Right renal pelvis (tissue), 4 donors: ENCODE measurements at places on chromosomes 12 and 14.

DNA sequence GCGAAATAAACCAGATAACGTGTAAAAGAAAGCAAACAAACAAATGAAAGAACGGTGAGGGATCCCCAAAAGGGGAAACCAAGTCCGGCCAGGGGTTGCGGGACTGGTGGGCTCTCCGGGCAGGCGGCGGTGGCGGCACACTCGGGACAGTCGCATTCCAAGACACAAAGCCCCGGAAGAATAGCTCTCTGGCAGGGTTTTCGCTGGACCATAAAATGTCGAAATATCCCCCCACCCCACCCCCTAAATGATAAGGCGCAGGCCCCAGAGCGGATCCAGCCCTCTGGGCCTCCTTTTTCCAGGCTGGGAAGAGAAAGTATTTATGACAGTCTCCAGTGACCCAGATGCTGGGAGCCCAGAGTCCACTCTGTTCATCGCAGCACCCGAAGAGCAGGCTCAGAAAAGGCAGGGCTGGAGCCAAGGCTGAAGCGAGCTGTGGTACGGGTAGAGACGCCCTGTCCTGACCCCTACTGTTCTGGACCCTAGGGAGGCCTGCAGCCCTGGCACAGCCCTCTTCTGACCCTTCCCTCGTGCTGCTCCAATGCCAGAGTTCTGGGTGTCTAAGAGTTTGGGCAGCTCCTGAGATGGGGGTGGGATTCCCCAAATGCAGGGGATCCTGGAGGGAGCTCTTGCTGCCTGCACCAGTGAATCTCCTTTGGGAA, 2.1 kb upstream of the HOXC8 start:
- no peak for DNase-seq

GRCh38 chr14:60722107-60722356, 2.1 kb downstream of the SIX4 start:
- no peak for DNase-seq

DNA sequence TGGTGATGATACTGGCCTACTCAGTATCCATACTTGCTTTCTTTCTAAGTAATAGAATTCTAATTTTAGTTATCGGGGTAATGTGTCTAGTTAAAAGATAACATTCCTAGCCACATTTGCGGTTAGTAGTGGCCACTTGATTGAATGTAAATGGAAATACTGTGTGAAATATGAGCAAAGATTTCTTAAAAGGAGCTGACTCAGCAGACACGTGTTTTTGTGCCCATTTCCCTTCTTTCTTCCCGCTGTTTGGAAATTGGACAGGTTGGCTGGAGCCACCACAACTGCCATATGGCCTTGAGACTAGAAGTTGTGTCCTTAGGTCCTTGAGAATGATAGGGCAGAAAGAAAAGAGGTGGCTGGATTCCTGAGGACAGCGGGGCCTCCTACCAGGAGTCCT, 19.8 kb upstream of the DCD start:
- no peak for DNase-seq

DNA sequence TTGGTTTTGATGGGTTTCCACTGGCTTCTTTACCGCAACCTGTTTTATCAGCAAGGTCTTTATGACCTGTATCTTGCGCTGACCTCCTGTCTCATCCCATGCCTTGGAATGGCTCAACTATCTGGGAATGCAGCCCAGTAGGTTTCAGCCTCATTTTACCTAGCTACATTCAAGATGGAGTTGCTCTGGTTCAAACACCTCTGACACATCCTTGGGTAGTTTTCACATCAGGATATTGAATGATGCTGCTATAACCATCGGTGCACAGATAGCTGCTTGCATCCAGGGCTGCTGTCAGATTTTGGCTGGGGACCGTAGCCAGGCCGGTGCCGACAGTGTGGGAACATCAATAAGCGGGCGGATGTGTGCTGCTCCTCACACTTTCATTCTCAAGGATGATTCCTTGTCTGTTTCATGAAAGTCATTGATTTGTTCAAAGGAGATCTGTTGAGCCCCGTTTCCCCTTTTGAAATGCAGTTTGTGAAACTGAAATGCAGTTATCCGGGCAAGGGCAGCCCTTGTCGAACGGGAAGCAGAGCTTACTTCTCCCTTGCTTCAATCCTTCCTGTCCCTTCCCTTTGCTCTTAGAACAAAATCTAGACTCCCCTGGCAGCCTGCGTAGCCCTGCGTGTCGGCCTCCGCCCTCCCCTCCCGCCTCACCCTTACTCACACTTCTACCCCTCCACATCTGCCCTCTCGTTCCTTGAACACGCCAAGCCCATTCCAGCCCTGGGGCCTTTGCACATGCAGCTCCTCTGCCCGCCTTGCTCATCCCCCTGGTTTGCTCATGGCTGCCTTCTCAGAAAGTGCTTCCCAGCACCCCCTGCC, 49.2 kb upstream of the NCOR2 start:
- no peak for DNase-seq

DNA sequence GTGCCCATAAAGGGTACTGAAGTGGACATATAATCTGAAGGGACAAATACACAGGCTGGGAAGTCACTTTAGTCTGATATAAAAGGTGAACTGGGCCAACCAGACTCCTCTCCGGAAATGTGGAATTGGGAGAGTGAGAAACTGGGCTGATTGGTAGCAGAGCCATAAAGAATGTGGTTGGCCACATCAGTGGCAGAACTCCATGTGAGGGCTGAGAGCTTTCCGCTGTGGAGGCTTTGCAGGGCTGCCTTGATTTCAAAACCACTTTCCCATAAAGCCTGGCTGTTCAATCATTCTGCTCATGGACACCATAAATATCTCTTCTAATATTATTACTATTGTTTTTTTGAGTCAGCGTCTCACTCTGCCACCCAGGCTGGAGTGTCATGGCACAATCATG, 220.3 kb downstream of the MON2 start:
- no peak for DNase-seq

GRCh38 chr12:57460841-57461275, 1.3 kb downstream of the GLI1 start:
- no peak for DNase-seq

GRCh38 chr12:110073049-110073831, 24.9 kb upstream of the C12orf76 start:
- DNase-seq: no peak

- no peak for DNase-seq
Observed at GRCh38 chr12:119369907-119370546, 35.5 kb downstream of the CCDC60 start.

- DNase-seq: no peak
Observed at GRCh38 chr12:94631058-94631457, 19.3 kb downstream of the TMCC3 start.

- DNase-seq: no peak
Observed at GRCh38 chr12:11067514-11067913, 5.4 kb upstream of the TAS2R46 start.

DNA sequence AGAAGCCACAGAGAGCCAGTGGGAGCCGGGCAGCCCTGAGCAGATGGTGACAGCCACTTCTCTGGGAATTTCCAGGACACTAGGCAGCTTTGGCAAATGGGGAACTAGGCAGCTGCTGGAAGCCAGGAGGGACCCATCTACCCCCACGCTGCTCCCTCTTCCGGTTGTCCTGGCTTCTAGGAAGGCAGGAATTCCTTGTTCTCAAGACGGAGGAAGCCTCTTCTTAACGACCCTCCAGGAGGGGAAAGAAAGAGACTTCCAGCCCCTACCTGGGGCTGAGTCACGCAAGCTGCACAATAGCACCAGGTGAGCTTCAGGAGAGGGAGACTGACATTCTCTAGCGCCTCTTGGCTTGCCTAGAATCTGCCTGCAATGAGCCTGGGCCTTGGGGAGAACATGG, 141.5 kb downstream of the ANO2 start:
- no peak for DNase-seq

GRCh38 chr12:70272510-70272909, 29.3 kb downstream of the CNOT2 start:
- DNase-seq: no peak

DNA sequence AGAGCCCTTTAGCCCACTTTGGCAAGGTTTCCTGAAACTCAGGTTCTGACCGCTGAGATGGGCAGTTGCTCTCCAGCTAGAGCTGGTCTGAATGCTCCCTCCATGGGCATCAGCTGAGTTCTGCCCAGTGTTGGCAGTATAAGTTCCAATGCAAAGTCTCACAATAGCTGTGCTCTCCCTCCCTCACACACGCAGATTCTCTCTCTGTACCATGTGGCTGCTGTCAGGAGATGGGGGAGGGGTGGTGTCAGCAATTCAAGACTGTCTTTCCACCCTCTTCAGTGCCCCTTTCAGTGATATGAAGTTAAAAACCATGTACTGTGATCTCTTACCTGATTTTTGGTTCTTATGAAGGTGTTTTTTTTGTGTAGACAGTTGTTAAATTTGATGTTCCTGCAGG, 164.3 kb upstream of the PLEKHA5 start:
- DNase-seq: no peak

- no peak for DNase-seq
Observed at GRCh38 chr12:94596596-94596995, 53.8 kb downstream of the TMCC3 start.

- DNase-seq: no peak
Observed at GRCh38 chr14:89486505-89486904, 69.5 kb upstream of the FOXN3 start.

DNA sequence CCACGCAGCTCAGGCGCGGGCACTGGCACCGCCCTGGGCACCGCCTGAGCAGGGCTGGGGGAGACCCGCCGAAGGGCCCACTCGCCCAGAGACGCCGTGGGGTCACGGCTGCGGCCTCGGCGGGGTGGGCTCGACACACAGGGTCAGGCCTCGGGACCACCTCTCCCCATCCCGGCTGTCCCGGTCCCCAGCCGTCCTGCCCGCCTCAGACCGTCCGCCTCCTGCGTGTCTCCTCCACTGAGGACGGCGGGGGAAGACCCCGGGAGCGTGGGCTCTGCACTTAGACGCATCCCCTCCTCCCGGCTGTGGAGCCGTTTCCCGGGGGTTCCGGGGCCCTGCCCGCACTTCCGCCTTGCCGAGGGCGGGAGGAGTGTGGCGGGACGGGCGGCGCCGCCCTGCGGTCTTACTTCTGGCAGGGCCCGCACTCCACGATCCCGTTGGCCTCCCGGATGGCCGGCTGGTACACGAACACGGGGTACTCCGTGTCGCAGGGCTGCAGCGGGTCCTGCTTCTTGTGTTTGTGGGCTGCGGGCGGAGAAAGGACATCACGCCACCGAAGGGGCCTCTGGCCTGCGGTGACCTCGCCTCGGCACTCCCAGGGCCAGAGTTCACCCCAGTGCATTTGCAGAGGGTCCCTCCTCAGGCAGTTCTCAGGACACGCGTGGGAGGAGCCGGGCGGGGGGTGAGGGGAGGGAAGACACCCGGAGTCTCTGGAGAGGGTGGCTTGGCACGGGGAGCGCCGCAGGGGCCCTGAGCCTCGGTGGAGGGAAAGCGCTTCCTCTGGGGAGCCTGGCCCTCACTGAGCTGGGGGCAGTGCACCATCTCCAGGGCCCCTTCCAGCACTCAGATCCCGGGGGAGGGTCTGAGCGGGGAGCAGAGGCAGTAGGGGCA, 23.1 kb upstream of the LRTM2 start:
- no peak for DNase-seq

GRCh38 chr12:77594366-77594765, 236.3 kb upstream of the NAV3 start:
- no peak for DNase-seq

DNA sequence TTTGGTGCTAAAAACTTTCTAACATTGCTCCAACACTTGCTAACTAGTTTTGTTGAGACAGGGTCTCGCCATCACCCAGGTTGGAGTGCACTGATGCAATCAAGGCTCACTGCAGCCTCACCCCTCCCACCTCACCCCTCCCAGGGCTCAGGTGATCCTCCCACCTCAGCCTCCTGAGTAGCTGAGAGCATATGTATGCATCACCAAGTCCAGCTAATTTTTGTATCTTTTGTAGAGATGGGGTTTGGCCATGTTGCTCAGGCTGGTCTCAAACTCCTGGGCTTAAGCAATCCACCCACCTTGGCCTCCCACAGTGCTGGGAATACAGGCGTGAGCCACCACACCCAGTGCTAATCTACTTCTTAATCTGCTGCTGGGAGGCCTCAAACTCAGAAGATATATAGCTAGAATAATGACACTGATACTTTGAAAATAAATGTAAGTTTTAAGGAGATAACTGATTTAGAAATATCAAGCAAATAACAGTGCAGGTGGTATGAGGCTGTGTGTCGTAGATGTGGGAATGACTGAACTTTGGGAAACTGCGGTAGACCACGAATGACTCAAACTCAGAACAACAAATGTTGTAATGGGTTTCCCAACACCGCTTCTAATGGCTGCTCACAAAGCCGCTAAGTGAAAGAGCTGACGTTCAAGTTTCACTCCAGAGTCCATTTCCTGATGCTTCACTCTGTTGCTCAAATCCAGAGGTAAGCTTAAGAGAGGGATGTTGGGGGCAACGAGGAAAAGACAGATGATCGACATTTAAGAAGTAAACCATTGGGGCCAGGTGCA, 10.0 kb downstream of the TMCC3 start:
- no peak for DNase-seq

- DNase-seq: no peak
Observed at GRCh38 chr14:69855180-69855832, 23.9 kb upstream of the SMOC1 start.

DNA sequence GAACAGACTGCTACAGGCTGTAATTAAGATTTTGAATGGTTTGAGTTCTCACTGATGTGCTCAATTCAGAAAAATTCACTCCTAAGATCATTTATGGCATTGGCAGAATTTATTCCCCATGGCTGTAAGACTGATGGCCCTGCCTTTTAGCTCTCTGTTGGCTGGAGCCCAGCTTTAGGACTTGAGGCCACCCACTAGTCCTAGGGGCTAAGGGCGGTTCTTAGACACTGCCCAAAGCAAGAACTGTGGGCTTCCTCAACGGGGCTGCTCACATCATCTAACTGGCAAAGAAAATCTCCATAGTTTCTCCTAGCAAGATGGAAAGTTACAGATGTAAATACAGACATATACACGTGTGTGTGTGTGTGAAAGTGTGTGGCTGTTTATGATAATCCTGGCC, 3.4 kb upstream of the CCER1 start:
- no peak for DNase-seq

- DNase-seq: no peak
Observed at GRCh38 chr12:47729233-47729632, 3.9 kb upstream of the ENDOU start.

- DNase-seq: no peak
Observed at GRCh38 chr14:19801118-19801464, 2.5 kb upstream of the OR4N2 start.
